ENCODE measurements at places on chromosomes 2 and 18.

- no peak for DNase-seq
Observed at GRCh38 chr2:174350018-174350417, 15.3 kb downstream of the SP9 start.

DNA sequence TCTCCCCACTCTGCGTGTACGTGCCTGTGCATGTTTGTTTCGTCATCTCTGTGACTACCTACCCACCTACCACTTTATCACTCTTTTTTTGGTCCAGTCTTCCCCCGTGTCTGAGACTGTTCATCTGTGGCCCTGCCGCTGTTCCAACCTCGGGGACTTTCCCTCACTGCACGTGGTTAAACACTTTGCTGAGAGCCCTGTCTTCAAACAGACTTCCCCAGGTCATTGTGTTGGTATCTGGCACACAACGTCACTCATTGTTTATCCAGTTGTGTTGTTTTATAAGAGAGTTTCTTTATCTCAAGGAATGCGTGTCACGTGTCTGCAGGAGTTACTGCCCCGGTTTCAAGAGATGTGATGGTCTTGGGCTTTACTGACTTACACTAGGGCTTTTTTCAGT lies 262.0 kb upstream of the RASGRP3 start:
- no peak for DNase-seq

DNA sequence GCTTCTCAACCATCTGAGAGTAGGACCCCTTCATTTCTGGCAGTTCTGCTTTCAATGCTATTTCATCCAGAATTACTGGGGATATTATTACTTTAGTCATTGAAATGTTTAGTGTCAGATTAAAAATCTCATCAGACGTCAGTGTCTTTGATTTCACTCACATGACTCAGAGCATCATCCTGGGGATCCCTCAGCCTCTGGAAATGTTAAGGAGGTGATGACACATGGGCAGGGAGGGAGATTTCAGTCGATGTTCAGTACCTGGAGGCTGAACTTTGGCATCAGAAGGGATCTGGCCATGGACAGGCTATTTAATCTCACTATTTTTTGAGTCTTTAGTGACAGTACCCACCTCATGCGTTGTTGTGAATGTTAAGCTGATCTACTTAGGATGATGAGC lies 39.1 kb downstream of the OSBPL6 start:
- no peak for DNase-seq

GRCh38 chr2:195561116-195561921 lies 95.7 kb upstream of the SLC39A10 start:
- no peak for DNase-seq

GRCh38 chr2:134002391-134002790 lies 251.5 kb upstream of the MGAT5 start:
- DNase-seq = no peak

GRCh38 chr18:25896956-25897355 lies 193.5 kb downstream of the SS18 start:
- DNase-seq = no peak

DNA sequence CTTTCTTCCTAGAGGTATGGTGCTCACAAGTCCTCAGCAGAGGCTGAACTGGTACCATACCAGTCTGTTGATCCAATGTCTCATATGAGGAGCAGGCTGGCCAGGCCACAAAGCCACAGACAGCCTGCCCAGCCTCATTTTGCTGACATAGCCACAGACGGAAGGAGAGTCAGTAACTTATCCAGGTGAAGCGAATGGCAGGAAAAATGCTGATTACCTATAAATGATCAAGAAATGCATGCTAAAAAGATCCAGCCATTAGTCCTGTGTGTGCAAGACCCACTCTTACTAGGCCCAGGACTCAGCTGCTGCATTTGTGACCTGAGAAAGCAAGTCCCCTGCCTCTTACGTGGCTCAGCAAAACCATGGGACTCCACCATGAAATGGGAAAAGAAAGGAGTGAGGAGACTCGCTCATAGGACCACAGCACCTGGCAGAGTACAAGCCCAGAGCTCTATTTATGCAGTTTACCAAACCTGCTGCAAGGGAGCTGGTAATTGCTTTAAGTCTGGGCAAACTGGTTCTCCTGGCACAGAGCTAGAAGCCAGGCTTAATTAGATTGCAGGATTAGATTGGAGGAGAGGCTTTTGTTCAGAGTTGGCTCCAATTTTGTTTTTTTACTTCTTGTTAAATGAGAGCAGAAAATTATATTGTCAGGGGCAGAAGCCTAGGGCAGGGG lies 19.0 kb downstream of the RHOB start:
- DNase-seq = peak; percentile 51

GRCh38 chr2:174340400-174341292 lies 5.9 kb downstream of the SP9 start:
- peak; percentile 75 for DNase-seq

DNA sequence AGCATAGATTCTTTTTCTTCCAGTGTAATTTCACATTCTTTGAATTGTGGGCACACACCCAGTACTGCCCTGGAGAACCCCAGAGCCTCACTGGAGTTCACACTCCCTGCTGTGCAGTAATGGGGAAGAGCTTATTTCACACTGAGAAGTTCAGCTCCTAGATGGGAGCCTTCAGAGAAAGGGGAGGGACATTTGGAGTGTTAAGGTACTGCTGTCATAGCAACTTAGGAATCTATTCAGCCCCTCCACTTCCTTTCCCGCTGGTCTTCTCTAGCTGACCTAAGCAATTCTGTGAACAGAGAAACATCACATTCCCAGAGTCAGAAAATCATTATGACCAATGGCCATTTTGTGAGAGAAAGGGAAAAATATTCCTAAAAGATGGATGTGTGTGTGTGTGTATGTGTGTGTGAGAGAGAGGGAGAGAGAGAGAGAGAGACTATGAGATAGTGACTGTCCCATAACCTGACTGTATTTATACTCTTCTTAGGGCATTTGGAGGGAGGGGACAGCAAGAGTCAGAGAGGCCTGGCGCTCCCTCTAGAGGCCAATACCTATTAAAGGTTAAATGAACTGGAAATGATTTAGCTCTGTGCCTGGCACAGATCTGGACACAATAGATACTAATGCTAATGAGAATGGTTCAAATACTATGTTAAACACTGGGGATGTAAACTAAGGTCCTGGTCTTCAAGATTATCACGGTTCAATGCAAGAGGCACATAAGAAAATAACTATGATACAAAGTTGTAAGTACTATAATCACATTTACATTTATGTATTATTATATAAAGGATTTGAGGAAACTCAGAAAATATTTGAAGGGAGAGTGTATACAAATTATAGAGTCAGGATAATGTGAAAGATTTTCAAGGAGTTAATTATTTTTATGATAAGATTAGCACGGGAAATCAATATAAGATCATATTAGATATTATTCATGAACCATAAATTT lies 41.5 kb upstream of the RPE start:
- DNase-seq = peak; percentile 80

- peak; percentile 52 for DNase-seq
Observed at GRCh38 chr2:193584522-193584938, 1389.8 kb upstream of the TMEFF2 start.

DNA sequence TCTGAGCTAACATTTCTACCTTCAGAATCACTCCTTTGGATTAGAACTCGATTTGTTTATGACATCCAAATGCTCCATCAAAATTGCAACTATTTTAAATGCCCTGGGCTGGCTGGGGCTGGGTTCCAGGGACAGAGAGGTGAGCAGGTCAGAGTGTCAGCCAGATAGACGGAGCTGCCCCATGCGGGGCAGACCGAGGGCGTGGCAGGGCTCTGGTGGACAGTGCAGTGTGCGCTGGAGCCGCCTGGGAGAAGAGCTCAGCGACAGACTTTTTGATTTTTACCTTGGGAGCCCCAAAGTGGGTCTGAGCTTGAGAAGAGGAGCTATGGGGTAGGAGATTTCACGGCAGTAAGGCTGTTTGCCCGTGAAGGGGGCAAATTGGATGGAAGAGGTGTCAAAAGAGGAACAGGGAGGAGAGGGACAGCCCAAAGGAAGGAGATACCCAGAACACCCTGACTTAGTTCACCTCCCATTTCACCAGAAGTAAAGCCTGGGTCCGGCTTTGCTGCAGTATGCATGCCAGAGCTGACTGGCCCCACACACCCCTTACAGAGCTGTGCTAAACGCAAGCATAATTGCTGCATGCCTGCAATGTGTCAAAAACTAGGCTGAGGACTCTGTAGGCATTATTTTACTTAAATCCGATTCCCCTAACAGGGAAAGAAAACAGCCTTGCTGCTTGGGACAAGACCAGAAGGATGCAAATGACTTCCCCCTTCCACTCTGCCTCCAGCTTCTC lies 33.7 kb downstream of the EN1 start:
- peak; percentile 12 for DNase-seq

DNA sequence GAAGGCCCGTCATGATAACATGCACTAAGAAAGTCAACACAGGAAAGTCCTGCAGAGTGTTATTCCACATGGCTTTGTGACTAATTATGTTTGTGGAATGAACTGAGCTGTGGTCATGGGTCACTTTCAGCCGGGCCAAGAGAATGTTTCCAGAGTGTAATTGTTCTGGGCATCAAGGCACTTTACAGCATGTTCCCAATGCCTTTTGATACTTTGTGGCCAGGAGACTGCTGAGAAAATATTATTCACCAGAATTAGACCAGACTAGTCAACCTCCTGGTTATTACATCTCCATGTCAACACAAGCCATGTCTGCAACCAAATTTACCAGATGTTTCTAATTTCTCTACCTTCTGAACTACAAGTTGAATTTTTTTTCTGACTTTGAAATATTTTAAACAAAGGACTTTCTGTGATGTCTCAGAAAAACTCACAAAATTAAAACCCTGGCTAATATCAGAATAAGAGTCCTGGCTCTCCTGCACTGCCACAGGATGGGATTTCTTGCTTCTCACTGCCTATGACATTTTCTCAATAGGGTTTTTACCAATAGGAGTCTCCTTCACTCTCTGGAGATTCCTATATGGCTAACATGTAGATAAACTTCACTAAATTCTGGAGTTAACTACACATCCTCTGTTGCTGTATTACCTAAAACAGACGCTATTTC lies 90.6 kb upstream of the WDR75 start:
- no peak for DNase-seq

DNA sequence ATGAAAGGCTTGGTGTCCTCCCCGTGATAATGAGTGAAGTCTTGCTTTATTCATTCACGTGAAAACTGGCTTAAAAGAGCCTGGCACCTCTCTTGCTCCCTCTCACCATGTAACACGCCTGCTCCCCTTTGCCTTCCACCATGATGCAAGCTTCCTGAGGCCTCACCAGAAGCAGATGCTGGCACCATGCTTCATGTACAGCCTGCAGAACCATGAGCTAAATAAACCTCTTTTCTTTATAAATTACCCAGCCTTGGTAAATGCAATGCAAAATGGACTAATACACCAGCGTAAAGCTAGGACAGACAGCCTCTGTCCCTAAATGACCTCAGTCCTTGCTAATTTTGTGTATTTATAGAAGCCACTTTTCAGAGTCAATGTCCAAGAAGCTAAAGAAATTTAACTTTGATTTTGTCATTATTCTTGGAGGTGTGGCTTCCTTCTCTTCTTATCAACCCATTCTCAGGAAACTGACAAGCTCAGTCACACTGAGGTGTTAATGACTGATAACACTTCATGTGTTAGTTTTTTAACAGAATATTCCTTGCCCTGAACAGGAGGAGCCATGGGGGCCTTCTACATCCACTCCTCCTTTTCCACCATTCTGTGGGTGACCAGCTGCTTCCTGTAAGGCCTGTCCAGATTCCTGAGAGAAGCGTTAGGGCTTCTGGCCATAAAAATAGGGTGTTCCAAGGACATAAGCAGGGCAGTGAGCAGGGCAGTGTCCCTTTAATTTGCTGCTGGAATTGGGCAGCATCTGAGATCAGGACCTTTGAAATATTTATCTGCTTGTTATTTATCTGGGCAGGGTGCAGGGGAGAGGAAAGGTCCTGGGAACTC lies 38.0 kb upstream of the EPAS1 start:
- DNase-seq = no peak

- no peak for DNase-seq
Observed at GRCh38 chr2:96700086-96700485, 39.8 kb downstream of the LMAN2L start.

GRCh38 chr2:27809761-27810241 lies 38.3 kb downstream of the MRPL33 start:
- DNase-seq = no peak

- DNase-seq = no peak
Observed at GRCh38 chr2:205934443-205934842, 151.5 kb downstream of the INO80D start.

DNA sequence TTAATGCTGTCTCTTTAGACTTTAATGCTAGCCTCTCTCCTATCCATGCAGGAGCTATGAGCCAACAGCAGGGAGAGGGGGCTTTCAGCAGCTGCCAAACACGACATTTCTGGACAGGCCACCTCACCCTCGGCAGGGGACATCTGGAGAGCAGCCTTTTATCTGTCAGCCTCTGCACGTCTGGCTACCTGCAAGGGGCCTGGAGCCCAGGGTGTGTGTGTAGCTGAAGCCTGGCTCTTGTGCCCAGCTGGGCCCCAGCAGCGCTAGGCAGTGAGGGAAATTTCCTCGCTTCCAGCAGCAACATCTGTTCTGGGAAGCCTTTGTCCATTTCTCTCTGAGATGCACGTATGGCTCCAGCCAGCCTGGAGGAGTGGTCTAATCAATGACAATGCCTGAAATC lies 728.7 kb upstream of the ID2 start:
- DNase-seq = no peak

DNA sequence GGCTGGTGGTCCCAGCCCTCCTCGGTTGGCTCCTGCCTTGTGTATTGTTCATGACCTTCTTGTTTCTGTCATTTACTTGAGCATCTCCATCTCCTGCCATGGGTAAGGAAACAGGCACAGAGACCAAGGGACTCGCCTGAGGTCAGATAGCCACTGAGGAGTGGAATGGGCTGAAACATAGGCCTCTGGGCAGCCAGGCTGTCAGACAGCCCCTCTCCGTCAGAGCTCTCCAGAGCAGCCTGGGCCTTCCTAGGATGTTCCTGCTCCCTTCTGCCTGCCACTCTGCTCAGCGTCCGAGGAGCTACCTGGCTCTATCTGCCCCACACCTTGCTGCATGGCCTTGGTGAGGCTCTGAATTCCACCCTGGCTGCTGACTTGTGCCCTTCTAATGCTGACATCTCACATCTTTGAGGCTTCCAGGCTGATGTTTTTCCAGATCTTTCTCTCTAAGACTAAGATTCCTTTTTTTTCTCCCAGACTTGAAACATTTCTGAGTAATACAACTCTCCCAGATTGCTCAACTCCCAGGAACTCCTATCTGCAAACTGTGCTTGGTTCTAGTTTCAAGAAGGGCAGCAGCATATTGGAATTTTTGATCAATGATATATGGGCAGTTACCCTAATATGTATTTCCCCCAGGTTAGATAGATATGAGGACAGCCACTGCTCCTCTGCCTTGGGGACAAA lies 67.7 kb downstream of the MCFD2 start:
- no peak for DNase-seq

- DNase-seq = no peak
Observed at GRCh38 chr2:100206731-100207255, 64.4 kb upstream of the AFF3 start.

- DNase-seq = no peak
Observed at GRCh38 chr2:120947327-120947726, 211.7 kb downstream of the GLI2 start.

GRCh38 chr2:74191596-74192380 lies 6.6 kb upstream of the MTHFD2 start:
- DNase-seq = no peak

DNA sequence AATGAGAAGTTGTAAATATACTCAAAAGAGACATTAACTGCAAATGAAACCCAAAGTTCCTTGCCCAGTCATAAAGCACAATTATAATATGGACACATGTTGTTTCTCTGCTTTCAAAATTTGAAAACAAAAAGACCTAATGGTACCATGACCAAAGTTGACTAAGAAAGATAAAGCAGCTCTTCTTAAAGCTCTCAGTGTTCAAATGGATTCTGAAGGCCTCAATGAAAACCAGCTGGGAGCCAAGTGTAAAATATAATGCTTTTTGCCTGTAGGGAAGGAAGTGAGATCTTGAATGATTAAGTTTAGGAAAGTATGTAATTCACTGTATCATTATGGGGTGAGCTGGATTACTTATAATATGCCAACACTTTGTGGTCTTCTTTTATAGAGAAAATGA lies 178.6 kb downstream of the SATB2 start:
- no peak for DNase-seq
